ENCODE measurements at places on chromosomes 5 and 9.

DNA sequence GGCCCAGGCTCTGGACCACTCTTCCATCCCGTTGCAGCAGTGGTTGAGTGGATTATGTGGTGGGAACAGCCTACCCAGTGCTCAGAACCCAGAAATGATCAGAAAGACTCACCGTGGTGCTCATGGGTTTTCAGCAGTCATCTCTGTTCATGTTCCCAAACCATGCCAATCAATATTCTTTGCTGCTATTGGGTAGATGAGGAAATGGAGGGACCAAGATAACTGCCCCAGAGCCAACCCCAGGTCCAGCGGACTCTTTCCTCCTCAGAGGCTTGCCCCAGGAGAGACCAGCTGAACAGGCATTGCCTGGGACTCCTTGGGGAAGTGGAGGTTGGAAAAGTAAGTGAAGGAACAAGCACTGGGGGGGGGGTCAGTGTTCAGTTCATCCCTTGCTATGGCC lies 38.1 kb downstream of the ALG2 start:
- DNase-seq: no peak

- DNase-seq: no peak
Measured at GRCh38 chr9:91297306-91297705, 64.4 kb downstream of the AUH start.

GRCh38 chr5:61638476-61638875 lies 306.4 kb downstream of the ZSWIM6 start:
- DNase-seq: no peak

- DNase-seq: no peak
Measured at GRCh38 chr5:4348919-4349318, 753.3 kb downstream of the IRX1 start.

DNA sequence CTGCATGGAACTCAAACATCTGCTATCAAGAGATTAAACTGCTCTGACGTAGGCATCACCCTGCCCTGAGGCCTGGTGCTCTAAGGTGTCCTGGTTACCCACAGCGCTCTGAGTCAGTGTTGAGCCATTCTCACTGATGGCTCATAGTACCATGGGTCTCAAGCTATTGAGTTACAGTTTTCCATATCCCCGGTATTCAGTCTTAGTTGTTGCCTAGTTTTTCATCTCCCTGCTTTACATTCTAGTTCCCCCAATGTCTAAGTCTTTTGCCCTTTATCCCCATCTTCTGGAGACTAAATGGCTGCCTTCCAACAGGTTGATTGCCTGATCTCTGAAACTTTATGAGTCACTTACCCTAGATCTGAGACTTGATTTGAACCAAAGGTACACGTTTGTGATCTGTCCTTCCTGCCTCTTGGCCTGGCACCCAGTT lies 161.2 kb upstream of the PTGER4 start:
- peak; percentile 22 for DNase-seq

GRCh38 chr5:1140171-1140817 lies 28.4 kb upstream of the SLC12A7 start:
- DNase-seq: no peak

DNA sequence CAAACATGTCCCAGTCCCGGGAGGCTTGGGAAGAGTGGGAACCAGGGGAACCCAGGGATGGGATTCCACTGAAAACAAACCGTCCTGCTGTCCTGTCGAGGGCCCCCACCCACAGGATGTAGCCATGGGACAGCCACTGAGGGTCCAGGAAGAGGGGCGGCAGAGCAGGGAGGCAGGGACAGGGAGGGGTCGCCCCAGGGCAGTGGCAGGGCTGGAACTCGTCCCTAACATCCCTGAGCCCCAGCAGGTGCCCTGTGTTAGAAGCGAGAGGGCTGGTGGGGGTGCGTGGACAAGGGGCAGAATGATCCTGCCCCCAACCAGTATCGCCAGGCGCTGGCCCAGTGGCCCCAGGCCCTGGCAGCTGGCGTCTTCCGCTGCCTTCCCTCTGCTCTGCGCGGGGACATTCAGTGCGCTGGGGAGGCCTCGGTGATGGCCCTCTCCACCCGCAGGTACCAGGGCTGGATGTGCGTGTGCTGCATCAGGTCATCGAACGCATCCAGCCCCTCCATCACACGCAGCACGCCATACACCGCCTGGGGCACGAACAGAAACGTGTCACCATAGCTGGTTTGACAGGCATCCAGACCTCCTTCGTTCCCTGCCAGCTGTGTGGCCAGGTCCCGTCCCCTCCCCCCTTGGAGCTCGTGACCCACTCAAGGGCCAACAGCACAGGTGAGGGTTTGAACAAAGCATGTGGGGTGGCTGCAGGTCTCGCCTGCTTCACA lies 6.6 kb downstream of the PTGES2 start:
- DNase-seq: no peak

- DNase-seq: no peak
Measured at GRCh38 chr9:71119746-71120145, 1.7 kb downstream of the TRPM3 start.

DNA sequence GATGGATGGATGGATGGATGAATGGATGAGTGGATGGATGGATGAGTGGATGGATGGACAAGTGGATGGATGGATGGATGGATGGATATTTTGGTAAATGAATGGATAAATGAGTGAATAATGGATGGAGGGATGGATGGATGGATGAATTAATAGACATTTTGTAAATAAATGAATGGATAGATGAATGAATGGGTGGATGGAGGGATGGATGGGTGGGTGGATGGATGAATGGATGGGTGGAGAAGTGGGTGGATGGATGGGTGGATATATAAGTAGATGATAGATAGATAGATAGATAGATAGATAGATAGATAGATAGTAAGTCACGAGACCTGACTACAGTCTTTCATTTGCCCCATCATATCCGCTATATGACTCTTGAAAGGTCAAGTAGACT lies 82.7 kb upstream of the OLFM1 start:
- DNase-seq: no peak

DNA sequence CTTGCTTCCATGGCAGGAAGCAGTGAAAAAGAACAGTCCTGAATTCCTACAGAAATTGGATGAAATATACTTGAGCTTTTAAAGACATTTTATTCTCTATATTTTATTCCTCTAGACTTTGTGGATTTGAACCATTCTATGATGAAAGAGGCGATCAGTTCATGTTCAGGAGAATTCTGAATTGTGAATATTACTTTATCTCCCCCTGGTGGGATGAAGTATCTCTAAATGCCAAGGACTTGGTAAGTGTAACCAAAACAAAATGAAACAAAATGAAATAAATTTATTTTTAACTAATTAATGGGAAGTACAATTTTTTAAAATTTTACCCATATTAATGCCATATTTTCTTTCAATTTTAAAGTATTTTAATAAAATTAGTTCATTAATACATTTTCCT lies 34.1 kb downstream of the STARD4 start:
- no peak for DNase-seq

GRCh38 chr9:138080979-138081378 lies 203.4 kb downstream of the CACNA1B start:
- no peak for DNase-seq

DNA sequence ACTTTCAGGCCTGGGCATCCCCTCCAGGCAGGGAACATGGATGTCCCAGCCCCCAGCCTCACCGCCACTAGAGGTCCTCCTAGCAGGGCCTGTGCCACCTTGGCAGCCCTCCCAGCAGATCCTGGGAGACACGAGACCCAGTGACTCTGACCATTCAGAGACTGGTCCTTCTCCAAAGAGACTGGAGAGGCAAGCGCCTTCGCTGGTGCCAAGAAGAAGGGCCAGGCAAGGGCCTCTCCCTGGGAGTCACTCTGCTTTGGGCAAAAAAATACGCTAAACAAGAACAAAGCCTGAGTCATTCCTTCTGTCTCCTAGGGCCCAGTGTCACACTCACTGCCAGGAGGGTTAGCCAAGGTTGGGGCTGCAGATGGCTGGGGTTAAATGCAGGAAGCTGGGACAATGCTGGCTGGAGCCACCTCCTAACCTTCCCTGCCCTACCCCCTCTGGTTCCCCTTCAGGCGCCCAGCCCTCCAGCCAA lies 35.3 kb upstream of the SMIM23 start:
- DNase-seq: no peak

DNA sequence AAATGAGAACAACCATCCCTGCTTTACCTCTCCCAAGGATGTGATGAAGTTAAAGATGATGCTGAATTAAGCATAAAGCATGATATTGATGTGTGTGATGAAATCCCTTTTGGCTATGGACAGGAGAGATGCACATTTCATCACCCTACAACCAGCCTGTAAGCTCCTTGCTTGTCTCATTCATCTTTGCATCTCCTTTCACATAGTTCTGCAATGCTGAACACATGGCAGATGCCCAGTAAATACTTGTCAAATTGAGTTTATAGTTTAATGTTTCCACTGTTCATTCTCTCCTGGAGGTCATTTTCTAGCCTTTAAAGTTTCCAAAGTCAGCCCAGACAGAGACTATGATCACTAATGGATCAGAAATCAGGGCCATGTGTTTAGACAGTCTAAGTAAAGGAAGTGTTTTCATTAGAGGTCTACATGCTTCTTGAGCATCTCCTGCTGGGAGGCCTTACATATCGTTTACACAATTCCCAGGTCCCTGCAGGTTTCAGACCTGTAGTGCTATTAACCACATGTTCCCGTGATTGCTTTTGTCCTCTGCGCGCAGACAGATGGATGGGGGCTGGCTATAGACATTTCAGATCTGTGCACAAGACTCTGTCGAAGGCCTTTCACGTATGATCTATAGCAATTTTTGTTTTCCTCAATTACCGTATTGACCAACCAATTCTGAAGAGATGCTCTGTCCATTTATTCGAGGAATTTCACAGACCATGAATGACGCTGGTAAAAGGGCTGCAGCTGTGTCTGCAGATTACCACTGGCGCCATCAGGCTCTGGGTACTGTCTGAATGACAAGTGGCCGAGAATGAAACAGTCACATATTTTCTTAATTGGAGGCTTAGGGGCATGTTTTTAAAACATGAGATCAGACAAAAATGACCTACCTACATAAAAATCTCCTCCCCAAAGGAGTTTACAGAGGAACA lies 49.0 kb upstream of the CKMT2 start:
- no peak for DNase-seq

- no peak for DNase-seq
Measured at GRCh38 chr9:124602204-124602603, 95.0 kb upstream of the NR5A1 start.

DNA sequence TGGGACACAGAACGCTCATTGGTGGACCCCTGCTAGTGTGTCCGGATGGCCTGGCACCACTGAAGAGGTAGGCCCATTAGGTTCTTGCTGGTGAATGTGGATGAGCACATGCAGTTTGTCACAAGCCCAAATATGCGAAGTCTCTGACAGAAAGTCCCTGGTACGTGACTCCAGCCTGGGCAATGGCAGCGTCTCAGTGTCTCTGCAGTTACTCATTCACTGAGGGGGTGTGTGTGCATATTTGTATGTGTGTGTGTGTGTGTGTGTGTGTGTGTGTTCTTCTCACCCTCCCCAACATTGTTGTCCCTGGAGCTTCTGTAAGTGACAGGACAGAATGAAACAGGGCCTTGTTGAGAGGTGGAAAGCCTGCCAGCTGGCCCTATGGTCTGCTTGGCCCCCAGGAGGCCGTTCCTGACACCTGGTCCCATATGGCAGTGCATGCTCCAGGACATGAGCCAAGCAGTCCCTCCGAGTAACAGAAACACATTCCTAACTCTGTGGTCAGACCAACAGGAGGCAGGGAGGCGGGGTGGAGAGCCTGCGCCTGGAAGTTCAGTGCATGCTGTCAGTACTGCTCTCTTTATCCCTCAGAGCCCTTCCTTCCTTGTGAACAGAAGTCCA lies 169.9 kb downstream of the SLC28A3 start:
- peak; percentile 89 for DNase-seq

GRCh38 chr5:173119719-173120118 lies 24.6 kb upstream of the BNIP1 start:
- no peak for DNase-seq

- DNase-seq: no peak
Measured at GRCh38 chr5:83711982-83712601, 8.6 kb downstream of the HAPLN1 start.

- DNase-seq: no peak
Measured at GRCh38 chr9:101201630-101202029, 173.1 kb downstream of the PLPPR1 start.

Data from non-pigmented ciliary epithelial cell (primary cell).